ENCODE measurements at places on chromosomes 2 and 18.
A peak's percentile ranks its signal among the peaks of the same experiment; 100 is the strongest.

GRCh38 chr2:179729966-179730365 is 131.4 kb downstream of the ZNF385B start:
- DNase-seq: no peak

DNA sequence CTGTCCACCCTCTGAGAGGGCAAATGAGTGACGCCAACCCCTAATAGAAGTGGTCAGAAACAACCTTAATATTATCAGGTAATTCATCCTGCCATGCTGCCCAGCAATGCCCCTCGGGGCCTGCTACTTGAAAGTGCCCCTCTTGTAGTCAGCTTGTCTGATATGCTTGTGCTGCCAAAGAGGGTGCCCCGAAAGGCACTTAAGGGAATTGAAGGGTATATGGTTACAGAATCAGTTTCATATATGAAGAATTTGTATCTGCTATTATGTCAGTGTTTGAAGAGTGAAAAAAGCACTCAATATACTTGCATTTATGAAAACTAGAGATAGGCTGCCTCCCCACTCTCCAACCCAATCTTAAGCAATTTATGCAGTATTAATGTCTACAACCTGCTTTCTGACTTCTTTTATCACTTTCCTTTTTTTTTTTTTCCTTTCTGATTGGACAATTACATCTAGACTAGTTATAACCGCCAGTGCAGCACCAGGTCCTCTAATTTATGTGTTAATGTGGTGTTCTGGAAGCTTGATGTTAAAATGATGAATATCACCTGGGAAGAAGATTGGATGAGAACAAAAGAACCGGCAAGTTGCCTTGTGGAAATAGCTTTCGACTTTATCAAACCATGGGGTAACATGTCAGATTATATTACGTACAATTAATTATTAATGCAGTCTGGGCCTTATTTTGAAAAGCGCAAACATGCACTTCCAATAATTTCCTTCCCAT is 646.9 kb upstream of the ACVR2A start:
- DNase-seq: peak; percentile 98

DNA sequence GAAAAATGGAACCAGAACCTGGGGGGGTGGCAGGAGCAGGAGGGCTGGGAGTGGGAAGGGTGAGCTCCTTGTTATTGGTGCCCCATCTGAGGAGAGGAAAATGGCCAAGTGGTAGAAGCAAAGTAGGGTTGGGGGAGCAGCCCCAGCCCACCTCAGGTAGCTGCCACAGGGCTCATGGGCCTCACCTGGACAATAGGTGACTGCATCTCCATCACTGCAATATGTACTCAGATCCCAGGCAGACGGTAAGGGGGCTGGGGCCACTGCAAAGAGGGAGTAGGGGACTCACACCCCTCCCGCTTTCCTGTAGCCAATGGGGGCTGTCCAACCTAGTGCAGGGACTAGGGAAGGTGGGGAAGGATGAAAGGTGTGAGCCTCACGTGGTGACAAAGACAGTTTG is 4.2 kb downstream of the C2orf81 start:
- DNase-seq: no peak

GRCh38 chr2:46082531-46083485 is 214.4 kb upstream of the EPAS1 start:
- no peak for DNase-seq

DNA sequence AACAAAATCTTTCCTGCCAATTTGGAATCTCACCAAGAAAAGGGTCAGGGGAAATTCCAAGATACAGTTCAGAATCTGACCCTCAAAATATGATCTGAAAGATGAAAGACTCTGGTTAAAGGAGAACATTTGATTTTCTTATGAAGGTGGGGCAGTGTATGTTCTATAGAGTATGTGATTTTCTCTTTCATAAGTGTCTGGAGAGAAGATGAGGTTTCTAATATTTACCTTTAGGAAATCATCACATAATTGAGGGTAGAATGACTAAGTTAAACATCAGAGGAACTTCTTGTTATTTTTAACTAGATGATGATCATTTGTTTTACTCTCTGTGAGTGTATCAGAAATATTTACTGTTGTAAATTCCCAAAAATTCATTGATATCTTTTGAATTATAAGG is 27.8 kb upstream of the MBOAT2 start:
- no peak for DNase-seq

- DNase-seq: peak; percentile 25
These were observed 14.1 kb upstream of the ZDBF2 start for GRCh38 chr2:206260188-206261012.

GRCh38 chr2:169397697-169398096 is 35.4 kb upstream of the LRP2 start:
- DNase-seq: no peak

DNA sequence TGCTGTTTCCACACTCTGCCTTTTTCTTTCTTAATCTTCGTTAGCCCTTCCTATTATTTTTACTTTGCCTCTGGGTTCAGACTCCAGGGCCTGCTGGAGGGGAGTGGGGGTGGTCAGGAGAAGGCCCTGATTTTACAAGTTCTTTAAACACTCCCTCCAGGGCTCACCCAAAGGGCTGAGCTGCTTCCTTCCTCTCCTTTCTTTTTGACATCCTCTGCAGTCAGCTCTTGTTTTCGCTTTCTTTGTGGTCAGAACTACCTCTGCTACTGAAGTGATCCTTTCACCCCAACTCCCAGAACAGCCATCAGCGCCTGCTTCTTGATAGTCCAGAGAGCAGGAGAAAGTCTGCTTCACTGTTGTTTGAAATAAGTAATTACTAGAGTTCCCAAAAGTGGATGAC is 925.7 kb downstream of the EPHA4 start:
- no peak for DNase-seq

DNA sequence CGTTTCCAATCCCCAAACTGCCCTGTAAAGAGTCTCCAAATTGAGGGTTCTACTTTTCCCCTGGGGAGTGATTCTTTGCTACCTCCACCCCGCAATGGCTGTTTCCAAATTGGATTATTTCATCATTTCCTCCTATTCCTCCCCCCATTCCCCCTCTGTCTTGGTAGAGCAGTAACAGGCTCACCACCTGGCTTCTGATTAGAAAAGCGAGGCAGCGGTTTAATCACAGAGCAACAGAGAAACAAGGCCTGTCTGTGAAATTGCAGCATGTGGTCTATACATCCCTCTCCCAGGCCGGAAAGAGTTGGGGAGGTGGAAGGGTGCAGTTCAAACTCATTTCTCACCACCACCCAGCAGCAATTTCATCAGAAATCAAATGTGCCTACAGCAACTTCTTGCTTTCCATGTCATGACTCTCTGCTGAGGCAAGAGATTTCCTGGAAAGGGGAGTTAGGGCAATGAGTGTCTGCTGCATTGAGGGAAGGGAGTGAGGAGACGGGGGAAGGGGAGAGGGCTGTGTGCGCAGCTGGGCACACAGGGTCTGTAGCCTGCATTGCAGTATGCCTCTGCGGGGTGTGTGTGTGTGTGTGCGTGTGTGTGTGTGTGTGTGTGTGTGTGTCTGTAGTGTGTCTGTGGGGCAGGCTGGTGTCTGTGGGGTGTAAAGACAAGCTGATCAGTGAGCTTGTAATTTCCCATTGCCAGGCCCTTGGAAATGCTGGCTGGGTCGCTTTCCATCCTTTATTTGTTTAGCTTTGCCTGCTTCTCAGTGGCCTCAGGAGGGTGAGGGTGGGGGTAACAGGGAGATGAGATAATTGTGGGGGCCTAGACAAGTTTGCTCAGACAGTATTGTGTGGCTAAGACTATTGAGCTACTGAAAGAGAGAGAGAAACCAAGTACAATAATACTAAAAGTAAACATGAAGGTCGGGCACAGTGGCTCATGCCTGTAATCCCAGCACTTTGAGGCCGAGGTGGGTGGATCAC is 13.5 kb upstream of the IGFBP2 start:
- DNase-seq: no peak

DNA sequence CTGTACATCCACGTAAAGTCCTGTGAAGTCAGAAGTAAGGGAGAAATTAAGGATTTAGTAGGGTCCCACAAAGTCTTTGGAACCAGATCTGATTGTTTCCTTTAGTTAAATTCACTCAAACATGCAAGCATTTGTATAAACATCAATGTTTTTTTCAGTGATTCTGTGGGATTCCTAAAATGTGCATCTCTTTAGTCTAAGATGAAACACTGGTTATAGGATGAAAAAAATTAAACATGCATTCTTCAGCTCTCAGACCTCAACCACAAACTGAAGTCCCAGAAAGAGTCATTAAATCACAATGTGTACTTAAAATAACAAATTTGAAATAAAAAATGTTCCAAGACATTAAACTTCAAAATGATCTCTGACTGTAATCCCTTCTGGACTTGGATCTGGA is 76.5 kb upstream of the APCDD1 start:
- no peak for DNase-seq

- DNase-seq: no peak
These were observed 154.7 kb upstream of the CNTNAP5 start for GRCh38 chr2:123870206-123870880.

DNA sequence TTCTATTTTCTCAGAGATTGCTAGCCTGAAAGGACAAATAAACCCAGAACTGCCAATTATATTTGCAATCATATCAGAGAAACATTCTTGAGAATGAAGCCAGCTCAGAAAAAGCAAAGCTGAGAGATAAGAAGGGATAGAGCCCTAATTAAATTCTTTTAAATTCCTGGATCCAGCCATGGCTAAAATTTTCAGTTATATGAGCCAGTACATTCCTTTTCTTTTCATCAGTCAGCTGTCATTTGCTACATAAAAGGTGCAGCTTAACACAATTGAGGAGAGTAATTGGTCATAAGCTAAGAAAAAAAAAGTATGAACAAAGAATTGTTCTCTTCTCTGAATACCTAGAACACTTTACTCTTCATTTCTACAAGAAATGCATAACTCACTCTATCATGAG is 303.5 kb upstream of the FIGN start:
- DNase-seq: no peak

DNA sequence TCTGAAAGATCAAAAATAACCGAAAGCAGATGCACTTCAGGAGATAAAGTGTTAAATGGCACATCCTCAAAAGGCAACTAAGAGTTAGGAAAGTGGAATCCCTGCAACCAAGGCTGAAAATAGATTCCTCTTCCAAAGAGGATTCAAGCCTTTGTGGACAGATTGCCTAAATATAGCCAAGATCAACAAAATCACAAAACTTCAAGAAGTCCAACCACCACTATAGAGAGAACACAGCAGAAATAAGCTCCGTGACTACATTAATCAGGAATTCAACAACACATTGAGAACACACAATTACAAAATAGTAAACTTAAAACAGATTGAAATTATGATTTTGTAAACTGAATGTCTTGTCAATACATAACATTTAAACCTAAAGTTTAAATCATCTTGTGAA is 165.7 kb downstream of the LNPK start:
- no peak for DNase-seq

GRCh38 chr18:48230467-48231113 is 178.6 kb downstream of the ZBTB7C start:
- peak; percentile 52 for DNase-seq

GRCh38 chr2:223508372-223508771 is 93.8 kb downstream of the SCG2 start:
- DNase-seq: no peak

- no peak for DNase-seq
These were observed 105.6 kb downstream of the MAP4K4 start for GRCh38 chr2:101803128-101803527.

DNA sequence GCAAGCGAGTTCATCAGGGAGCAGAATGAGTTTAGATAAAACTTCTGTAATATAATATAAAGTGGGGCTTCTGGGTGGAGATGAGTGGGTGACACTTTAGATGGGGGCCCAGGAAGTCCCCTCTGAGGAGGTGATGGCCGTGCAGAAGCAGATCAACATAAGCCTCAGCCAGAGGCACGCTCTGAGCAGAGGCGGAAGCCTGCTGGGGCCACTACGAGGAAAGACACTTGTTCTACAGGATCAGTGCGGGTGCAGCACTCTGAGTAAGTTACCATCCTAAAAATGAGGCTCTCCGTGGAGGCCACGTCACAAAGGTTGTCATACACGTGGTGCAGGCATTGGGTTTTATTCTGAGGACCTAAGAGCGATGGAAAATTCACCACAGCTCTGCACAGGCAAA is 22.3 kb downstream of the TMEM18 start:
- DNase-seq: no peak

DNA sequence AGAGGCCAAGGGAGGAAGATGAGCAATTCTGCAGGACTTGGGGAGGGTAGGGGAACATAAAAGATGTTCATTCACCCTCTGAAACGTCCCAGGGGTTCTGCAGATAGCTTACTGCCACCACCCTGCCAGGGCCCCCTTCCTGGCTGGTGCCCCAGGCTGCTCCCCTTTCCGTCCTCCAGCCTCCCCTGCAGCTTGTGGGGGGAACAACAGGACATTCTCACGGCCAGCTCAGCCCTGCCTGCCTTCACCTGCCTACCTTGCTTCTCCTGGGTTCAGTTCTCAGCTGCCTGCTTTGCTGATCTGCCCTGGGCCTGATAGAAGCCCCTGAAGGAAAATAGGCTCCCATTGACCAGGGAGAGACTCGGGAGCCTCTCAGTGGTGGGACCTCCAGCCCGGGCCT is 251.1 kb downstream of the CELF4 start:
- DNase-seq: no peak

GRCh38 chr18:74334242-74334893 is 18.7 kb downstream of the C18orf63 start:
- no peak for DNase-seq

- no peak for DNase-seq
These were observed 373.3 kb downstream of the RBM43 start for GRCh38 chr2:150888337-150888736.

DNA sequence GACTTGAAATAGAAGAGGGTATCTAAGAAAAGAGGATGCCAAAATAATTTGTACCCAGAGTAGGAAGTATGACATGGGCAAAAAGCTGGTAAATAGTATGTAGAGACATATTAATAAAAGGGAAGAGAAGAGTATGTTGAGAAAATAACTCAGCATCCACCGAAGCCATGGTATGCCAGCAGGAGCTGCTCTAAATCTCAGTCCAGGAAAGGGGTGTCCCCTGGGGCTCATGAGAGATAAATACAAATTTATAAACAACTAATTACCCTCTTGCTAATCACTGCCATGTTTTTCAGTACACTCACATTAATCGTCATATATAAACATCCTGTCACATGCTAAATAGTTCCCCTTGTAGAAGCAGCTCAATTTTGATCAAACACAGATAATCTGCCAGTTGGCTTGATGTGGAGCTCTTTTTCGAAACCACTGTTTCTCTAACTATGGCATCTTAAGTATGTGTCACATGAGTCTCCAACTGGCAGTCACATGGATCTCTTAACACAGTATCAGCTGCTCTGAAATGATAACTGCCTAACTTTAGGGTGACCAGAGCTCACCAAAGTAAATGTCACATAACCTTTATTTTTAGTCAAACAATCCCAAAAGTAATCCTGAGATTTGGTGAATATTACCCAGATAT is 31.9 kb downstream of the EXOC6B start:
- DNase-seq: no peak

GRCh38 chr2:110853516-110853915 is 121.1 kb downstream of the ACOXL start:
- no peak for DNase-seq
